SIG-M5 (cell line): ENCODE measurements at places on chromosomes 2 and 18.

- no peak for DNase-seq
These were observed 270.3 kb upstream of the PARD3B start for GRCh38 chr2:204274991-204275390.

DNA sequence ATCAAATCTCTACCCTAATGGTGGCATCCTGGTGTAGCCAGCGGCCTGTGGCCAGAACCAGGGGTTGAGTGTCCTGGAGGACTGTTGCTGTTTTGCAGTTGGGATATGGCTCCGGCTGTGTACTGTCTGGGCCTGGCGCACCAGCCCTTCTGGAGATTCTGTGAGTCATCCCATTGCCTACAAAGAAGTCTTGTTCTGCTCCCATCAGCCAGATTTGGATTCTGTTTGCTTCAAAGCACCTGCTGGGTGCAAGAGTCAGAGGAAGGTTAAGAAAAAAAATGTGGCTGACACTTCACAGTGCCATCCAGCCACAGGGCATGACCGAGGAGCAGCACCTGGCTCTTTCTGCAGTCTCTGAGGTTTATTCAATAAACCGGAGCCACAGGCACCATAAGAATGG lies 41.0 kb upstream of the ASAP2 start:
- DNase-seq: no peak

DNA sequence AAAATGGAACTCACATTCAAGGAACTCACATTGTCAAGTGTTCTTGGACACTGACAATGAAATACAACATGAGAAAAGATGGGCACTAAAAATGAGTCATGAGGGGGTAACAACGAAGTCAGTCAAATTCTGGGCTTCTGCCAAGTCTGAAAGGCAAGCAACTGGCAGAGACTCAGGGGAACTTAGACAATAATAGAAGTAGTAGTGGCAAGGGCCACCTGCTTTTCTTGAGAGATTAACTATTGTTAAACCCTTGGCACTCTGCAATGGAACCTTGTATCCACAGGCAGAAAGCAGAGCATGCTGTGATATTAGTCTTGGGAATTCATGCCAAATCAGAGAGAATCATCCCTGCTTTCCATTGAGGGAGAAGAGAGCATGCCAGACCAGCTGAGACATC lies 382.6 kb upstream of the CDH2 start:
- no peak for DNase-seq

- no peak for DNase-seq
These were observed 40.4 kb downstream of the NAT8 start for GRCh38 chr2:73601780-73602179.

DNA sequence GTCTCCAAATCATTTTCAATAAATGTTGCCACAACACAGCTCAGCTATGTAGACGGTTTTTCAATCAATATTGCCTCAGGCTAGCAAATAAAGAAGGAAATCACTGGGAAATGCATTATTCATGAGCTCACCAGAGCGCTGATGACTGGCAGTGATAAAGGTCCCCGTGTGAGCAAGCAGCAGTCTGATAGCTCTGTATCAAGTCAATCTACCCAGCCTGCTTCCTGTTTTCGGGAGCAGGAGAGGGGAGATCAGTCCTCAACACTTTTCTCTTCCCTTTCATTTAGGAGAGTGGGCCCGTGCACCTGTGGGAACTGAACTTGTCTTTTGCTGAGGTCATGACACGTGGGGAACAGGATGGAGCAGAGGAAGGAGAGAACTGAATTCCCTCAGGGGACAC lies 253.9 kb upstream of the SIX2 start:
- DNase-seq: no peak

GRCh38 chr2:7363906-7364305 lies 446.7 kb downstream of the RNF144A start:
- DNase-seq: no peak

- DNase-seq: no peak
These were observed 99.9 kb downstream of the CLIP4 start for GRCh38 chr2:29215073-29215472.

GRCh38 chr2:112772911-112773475 lies 8.6 kb upstream of the CKAP2L start:
- DNase-seq: no peak

- DNase-seq: no peak
These were observed 72.8 kb downstream of the ABI2 start for GRCh38 chr2:203400805-203401585.

DNA sequence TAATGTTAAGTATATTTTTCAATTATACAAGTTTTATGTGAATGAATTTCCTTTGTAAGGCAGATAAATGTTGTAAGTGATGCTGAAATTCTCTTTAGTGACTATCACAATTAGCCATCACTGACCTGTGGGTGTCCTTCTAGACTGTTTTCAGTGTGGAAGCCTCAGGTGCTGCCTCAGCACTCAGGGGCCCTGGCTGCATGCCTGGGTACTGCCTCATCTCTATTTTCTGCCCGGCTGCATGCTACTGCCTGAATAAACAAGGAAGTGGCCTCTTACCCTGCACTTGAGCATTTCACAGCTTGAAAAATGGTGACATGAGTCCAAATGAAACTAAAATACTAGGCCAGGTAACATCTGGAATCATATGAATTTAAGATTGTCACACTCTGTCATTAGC lies 787.6 kb upstream of the SALL3 start:
- no peak for DNase-seq

DNA sequence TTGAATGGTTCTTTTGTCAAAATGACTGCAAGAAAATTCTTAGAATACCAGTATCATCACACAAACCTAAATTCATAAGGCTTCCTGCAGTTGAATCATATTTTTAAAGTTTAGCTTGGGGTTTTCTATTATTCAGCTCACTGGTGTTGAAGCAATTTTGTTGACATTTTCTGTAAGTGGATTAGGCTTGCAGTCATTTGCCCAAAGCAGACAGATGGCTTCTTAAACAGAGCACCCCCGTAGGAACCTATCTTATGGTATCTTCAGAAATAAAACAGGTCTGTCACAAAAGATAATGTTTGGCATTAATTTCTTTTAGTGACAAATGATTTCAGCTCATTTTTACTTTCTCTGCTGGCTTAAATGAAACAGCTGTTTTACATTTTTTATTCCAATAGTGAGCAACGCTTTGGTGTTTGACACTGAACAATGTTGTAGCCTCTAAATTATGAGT lies 331.1 kb downstream of the PLCL1 start:
- DNase-seq: no peak

DNA sequence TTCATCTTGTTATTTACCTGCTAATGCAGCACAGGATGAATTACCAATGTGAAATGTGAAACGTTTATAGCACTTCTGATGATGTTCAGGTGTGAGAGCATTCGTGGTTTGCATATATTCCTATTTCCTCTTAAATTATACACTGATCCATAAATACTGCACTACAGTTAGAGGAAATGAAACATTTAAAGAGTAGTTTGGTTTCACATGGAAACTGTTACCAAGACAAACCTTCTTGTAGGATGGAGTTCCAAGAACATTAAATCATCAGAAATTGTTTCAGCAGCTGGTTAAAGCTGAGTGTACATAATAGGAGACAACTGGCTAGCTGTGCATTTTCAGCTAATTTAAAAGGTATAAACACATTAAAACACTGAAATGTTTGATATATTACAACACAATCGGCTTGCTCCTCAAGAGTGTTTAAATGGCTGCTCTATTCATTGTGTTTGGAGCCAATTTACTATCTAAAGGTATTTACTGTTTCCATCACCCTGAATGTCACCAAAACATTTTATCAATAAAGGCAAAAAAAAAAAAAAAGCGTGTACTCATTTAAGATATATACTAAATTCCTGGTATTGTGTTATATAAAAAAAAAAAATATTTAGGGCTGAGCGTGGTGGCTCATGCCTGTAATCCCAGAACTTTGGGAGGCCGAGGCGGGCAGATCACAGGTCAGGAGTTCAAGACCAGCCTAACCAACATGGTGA lies 100.6 kb downstream of the DYM start:
- DNase-seq: no peak

DNA sequence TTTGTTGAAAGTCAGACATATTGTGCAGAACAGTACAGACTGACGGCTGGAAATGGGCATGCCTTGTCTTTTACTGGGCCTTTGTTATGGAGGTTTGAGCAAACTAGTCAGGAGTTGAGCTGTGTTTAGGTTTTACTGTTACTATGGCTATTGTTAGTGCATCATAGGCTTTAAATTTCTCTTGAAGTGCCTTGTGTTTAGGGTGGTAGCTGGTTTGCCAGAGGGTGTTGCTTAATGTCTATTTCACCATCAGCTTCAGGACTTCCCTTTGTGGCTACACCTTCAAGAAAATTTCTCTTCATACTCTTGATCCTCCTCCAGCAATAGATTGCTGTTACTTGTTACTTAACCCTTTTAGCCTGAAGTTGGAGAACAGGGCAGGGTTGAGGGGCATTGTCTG lies 104.6 kb downstream of the CAPN13 start:
- peak; percentile 73 for DNase-seq

DNA sequence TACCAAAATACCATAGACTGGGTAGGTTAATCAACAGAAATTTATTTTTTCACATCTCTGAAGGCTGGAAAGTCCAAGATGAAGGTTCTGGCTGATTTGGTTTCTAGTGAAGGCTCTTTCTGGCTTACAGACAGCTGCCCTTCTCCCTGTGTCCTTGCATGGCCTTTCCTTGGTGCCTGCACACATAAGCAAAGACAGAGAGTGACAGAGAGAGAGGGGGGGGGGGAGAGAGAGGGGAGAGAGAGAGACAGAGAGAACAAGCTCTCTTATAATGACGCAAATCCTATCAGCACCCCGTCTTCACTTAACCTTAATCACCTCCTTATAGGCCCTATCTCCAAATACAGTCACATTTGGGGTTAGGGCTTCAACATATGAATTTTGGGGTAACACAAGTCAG lies 53.9 kb downstream of the INO80C start:
- no peak for DNase-seq

DNA sequence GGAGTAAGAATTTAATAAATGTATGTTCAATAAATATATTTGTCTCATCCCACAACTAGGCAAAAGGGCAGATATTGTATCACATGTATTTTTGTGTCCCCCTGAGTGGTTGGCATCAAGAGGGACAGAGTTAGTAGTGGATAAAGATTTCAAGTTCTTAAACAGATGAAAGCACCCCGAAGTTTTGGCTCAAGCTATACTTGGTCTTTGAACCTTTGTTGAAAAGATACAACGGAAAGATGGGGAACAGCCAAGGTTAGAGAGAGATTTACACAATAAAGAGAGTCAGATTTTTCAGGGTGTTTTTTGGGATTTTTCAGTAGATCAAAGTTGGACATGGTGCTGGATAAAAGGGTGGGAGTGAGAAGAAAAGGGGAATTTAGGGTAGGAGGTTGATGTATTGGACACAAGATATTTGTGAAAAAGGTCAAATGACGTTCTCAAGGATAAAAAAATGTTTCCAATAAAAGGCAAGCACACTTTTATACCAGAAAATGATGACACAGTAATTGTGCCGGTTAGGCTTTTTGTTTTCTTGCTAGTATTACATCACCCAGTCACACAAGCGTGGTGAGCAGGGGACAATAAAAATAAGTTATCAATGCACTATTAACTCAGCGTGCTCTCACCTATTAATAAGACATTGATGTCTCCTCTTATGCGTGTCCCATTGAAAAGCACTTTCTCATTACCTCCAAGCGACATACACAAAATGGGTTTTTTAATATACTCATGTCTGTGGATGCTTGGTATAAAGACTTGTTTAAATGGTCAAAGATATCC lies 59.5 kb downstream of the MEP1B start:
- DNase-seq: no peak

DNA sequence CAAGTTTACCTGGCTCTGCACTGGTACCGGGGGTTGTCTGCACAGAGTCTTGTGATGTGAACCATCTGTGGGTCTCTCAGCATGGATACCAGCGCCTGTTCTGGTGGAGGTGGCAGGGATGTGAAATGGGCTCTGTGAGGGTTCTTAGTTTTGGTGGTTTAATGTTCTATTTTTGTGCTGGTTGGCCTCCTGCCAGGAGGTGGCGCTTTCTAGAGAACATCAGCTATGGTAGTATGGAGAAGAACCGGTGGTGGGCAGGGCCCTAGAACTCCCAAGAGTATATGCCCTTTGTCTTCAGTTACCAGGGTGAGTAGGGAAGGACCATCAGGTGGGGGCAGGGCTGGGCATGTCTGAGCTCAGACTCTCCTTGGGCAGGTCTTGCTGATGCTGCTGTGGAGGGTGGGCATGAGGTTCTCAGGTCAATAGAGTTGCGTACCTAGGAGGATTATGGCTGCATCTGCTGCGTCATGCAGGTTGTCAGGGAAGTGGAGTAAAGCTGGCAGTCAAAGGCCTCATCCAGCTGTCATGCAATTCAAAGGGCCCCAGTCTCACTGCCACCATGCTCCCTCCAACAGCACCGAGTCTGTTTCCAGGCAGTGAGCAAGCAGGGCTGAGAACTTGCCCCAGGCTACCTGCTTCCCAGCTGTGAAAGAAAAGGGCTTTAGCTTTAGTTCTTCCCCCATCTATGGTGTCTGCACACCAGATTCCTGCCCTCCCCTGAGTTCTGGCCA lies 278.0 kb downstream of the METTL4 start:
- no peak for DNase-seq

GRCh38 chr2:224094413-224094812 lies 55.3 kb upstream of the SERPINE2 start:
- no peak for DNase-seq

- DNase-seq: no peak
These were observed 203.0 kb upstream of the PXDN start for GRCh38 chr2:1947316-1947715.

DNA sequence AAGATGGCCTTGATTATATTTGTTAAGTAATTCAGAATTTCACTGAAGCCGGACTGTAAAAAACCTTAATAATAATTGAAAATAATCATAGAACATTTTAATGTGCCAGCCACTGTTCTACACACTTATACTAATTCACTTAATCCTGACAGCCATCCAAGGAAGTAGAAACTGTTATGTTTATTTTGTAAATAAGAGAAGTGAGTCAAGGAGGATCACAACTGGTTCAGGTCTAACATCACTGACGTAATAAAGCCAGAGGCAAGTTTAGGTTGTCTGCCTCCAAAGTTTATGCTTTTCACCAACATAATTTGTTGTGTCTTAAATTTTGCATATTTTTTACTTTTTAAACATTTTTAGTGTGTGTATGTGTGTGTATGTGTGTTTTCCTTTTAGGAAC lies 436.1 kb downstream of the LRRTM4 start:
- DNase-seq: no peak

GRCh38 chr18:73693091-73693490 lies 454.5 kb downstream of the FBXO15 start:
- no peak for DNase-seq

DNA sequence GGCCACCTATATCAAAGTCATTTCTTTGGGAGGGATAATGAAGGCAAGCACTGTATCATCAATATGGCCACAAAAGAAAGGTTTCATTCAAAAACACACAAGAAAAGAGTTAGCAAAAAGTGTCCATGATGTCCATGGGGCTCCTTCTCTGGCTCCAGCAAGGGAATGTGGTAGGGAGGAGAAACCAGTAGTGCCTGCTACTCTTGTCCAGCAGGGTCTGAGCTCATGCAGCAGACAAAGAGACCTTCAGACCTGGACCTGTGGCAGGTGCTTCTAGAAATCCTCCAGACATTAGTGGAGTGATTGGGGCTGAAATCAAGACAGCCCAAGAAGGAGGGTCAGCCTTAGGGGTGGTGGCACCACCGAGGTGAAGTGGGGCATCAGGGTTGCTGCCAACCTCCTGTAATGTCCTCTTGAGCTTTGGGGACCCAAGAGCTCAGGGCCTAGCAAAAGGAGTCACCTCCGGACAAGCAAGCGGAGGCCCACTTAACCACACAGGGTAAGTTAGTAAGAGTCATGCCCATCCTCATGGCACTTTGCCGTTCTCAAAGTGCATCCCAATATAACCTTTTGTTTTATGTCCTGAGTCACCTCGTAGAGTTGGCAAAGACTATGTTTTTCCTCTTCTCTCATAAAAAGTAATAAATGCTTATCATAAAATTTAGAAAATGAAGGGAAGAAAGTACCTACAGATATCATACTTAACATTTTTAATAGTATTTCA lies 112.6 kb upstream of the YPEL5 start:
- DNase-seq: no peak

GRCh38 chr2:1514391-1515072 lies 101.3 kb downstream of the TPO start:
- no peak for DNase-seq
